AG08396 (cell line): ENCODE measurements at places on chromosomes 12 and 14.

DNA sequence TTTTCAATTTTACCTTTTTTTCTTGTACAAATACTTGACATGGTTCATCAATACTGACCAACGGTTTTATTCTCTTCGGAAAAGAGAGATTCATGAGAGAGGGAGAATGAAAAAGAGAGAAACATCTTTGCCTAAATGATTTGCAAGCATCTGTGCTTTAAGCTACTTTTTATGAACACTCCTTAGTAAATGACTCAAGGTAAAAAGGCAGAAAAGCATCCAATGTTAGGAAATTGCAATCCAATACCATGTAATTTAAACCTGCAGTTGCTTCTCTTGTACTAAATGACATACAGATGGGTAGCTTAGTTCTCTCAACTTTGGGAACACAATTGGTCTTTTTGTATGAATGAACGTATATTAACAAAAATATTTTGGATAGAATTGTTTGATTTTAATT lies 46.1 kb downstream of the MSRB3 start:
- no peak for DNase-seq

GRCh38 chr12:16920451-16920850 lies 314.5 kb upstream of the LMO3 start:
- no peak for DNase-seq

DNA sequence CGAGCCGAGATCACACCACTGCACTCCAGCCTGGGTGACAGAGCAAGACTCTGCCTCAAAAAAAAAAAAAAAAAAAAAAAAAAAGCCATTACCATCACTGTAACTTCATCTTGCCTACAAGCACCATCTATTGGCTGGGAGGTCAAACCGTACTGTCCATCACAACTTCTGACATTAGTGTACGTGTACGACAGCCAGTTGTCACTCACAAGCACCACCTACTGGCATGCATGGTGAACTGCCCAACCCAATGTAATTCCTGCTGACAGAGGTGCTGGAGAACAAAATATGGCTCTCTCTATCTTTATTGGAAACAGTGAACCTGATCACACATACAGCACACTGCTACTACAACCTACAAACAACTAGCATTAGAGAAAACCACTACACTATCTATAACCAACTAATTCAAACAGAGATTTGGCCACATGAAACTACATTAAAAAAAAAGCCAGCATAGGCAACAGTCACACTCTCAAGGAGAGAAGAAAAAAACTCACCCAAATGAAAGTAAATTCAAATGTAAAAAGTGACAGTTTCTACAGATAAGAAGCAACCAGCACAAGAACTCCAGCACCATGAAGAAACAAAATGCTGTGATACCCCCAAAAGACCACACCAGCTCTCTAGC lies 82.3 kb downstream of the PUS7L start:
- DNase-seq = peak; percentile 13

DNA sequence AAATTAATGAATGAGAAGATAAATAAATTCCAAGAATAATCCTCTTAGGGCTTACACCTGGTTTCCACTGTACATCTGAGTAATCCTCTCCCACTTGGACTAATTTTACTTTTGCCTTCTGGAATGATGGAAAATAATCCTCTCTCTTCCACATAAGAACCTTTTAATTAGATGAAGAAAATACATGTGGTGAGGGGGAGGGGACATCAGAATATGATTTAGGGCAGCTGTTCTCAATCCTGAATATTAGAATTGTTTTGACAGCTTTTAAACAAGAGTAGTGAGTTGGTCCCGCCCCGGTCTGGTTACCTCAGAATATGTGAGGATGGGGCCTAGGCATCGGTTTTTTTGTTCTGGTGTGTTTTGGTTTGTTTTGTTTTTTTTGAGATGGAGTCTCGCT lies 51.5 kb downstream of the HECTD4 start:
- no peak for DNase-seq

- no peak for DNase-seq
Measured at GRCh38 chr12:8493084-8493483, 20.2 kb upstream of the CLEC4D start.

DNA sequence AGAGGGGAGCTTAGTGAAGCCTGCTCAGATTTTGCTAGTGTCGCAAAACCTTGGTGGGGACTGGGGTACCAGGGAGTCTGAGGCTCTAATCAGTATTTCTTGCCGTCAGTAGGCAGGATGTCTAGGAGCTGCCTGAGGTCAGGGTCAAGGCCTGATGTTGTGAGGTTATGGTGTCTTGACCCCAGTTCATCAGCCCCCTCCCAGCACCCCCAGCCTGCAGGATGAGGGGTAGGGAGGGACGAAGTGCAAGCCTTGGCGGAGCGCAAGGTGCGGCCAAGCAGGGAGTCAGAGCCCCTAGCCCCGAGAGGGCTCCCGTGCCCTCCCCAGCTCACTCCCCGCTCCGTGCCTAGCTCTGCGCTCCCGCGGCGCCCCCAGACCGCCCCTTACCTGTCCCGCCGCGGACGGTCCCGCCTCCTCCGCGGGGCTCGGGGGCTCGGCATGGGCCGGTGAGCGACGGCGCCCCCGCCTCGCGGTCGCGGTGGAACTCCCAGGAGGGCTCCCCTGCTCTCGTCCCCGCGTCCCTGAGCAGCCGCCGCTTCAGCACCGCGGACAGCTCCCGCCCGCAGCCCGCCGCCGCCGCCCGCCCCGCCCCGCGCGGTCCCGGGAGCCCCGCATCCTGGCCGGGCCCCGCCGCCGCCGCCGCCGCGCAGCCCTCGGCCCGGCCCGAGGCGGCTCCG lies 347 bp downstream of the SYNDIG1L start:
- peak; percentile 91 for DNase-seq

DNA sequence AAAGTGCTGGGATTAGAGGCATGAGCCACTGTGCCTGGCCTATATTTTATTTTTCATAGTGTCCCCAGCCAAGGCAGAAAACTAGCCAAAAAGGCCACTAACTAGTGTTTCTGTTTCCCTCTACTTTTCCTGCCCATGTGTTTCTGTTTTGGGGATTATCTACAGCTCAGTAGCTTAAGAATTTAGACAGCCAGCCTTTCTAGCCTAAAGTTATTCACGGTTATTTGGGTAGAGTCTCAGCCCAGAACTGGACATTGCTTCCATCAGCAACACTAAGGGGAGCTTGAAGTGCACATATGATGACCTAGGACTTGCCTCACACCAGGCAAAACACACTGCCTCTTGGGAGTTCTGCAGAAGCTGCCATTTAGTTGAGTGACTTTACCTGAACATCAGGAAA lies 17.9 kb downstream of the PROX2 start:
- DNase-seq = no peak

DNA sequence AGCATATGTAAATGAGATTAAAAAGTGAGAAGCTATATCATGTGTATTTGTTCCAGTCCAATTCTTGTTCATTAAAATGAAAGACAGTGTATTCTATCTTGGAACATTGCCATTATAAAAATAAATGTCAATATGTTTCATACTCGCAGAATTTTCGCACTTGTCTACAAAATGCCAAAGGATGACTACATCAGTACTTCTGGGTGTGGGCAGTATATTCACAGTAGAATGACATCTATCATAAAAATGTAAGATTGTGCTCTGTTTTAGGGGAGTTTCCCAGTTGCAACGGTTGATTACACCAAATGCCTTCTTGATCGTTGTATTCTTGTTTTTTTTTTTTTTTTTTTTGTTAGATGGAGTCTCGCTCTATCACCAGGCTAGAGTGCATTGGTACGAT lies 292.3 kb upstream of the E2F7 start:
- no peak for DNase-seq

DNA sequence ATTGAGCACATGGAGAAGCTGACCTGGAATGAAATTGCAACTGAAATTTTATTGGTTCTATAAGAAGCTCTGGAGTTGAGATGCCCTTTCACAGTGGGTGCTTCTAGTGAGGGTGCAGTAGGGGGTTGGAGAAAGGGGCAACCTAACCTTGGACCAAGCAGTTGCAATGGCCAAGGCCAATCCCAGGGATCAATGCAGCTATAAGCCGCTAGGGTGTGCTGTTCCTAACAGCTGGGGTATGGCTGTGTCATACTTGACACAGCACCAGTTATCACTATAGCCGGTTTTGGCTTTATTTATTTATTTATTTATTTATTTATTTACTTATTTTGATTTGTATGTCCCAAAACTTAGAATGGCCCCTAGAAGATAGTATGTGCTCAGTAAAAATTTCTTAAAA lies 505.9 kb downstream of the FLRT2 start:
- DNase-seq = peak; percentile 5

DNA sequence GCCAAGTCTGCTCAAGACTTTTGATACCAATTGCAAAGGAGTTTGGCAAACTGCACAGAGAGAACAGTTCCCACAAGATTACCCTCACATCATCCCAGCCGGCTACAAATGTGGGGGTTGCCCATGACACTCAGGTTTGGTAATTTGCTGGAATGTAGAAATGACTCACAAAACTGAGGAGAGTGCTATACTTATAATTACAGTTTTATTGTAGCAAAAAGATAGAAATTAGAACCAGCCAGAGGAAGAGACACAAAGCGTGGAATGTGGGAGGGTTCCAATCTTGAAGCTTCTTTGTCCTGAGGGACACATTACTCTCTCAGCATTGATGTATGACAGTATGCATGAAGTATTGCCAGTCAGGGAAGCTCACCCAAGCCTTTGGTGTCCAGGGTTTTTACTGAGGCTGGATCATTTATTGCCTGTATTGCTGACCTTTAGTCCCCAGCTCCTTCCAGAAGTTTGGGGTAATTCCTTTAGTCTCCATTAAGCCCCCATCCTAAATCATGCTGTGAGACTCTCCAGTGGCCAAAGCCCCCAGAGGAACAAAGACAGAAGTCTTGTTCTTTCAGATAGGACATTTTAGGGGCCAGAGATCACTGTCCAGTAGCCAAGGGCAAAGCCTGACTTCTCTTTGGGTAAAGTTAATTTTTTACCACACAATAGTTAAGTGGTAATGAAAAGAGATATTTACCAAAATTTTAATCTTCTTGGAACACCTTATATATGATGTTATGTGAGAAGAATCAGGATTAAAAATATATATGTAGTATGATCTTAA lies 9.9 kb downstream of the TBK1 start:
- peak; percentile 40 for DNase-seq

DNA sequence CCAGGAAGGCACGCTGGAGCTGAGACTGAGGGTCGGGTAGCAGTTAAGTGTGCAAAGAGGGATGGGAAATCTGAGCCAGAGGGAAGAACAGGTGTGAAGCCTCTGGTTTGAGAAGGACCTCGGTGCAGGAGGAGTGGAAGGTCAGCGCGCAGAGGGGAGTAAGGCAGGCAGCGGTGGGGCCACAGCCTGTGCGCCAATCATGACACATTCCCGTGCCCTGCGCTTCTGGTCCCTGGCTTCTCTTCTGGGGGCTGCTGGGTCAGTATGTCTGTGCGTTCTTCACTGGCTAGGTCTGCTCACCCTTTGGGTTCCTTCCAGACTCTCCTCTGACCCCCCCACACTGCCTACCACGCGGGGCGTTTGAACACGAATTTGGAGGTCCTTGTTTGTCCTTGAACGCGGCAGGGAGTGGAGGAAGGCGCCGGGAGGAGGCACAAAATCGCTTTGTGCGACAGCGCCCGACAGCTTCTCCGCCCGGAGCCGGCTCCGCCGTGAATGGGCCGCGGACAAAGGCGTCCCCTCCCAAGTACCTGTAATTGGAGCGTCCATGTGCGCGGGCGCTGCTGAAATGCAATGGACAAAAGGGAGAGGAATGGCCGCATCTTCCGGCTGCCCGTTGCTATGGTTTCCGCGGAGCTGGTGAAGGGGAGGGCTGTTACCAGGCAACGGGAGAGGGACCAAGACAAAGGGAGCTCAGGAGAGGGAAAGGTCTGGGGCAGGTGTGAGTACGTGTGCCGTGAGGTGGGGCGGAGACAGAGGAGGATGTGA lies 207.2 kb upstream of the SRRM4 start:
- no peak for DNase-seq

DNA sequence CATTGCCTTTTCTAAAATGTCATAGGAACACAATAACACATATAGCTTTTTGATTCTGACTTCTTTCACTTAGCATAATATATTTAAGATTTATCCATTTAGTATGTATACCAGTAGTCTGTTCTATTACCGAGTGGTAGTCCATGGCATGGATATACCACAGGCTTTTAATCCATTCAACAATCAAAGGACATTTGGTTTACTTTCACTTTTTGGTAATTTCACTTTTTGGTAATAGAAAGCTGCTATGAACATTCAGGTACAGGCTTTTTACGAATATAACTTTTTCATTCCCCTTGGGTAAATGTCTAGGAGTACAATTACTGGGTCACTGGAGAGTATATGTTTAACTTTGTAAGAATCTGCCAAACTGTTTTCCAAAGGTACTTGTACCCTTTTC lies 100.7 kb upstream of the PRICKLE1 start:
- no peak for DNase-seq

DNA sequence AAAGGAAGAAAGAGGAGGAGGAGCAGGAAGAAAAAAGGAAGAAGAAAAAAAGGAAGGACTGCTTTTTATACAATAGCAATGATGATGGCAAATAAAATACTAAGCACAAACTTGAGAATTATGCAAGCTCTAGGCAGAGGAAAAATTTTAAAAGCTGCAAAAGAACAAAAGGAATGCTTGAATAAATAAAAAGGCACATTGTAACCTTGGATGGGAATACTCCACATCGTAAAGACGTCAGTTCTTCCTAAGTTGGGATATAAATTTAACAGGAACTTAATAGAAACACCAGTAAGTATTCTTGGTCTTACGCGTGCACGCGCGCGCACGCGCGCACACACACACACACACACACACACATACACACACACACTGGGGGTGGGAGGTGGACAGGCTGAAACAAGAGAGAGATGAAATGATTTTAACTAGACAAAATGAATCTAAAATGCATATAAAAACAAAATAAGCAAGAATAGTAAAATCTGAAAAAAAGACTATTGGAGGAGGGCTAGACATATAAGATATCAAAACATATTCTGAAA lies 43.0 kb downstream of the SERPINA3 start:
- no peak for DNase-seq

GRCh38 chr12:111434680-111435338 lies 29.1 kb downstream of the SH2B3 start:
- no peak for DNase-seq

- DNase-seq = no peak
Measured at GRCh38 chr14:35414365-35414764, 9.8 kb upstream of the NFKBIA start.

DNA sequence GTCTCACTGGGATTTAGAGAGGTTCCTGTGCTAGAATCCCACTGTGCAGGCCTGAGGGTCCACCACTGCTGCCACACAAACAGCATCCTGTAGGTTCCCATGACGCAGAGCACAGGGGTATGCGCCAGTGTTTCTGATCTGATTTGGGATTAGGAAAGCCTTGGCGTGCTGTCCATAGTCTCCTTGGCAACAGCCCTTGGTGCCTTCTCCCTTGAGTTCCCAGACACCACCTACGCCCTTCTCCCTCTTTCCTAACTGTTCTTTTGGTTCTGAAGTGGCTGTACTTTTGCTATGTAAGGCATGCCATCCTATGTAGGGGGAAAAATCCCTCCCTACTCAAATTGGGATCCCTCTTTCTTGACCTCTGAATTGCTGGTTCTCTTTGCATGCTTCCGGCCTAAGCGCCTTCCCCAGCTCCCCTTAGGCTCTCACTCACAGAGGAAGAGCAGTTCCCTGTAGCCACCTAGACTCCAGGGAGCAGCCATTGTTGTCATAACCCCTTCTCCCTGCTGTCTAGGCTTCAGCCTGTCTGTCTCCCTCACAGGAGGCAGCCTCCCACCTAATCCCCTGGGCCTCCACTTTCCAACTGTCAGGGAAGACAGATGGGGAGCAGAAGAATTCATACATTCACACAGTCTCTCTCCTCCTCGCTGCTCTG lies 14.8 kb upstream of the RIC8B start:
- no peak for DNase-seq

- no peak for DNase-seq
Measured at GRCh38 chr14:74954232-74954946, 1.0 kb downstream of the PGF start.

GRCh38 chr12:91818227-91819131 lies 327.2 kb downstream of the BTG1 start:
- no peak for DNase-seq
